Breast epithelium (tissue), 4 donors: ENCODE measurements at places on chromosomes 6 and 20.

GRCh38 chr6:169253337-169254238 is at the start of gene THBS2:
Gene THBS2 (minus strand): TSS chr6:169253846. CDS start chr6:169250784, 3,062 bp downstream.
- DNase-seq: no peak

DNA sequence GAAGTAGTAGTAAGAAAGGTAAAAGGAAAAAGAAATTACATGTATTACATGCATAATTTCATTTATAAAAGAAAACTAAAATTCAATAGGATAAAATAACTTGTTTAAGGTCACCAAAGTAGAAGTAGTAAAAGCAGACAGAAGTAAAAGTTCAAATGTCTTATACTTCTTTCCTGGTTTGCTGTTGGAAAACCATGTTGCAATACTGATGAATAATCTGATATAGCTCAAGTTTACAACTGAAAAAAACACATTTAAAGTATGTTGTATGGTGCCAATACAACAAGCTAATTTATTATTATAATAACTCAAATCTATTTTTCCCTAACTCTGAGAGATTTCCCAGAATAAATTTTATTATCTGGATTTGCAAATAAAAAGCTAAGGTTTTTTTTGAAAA is 78.3 kb downstream of the PHIP start:
- no peak for DNase-seq

DNA sequence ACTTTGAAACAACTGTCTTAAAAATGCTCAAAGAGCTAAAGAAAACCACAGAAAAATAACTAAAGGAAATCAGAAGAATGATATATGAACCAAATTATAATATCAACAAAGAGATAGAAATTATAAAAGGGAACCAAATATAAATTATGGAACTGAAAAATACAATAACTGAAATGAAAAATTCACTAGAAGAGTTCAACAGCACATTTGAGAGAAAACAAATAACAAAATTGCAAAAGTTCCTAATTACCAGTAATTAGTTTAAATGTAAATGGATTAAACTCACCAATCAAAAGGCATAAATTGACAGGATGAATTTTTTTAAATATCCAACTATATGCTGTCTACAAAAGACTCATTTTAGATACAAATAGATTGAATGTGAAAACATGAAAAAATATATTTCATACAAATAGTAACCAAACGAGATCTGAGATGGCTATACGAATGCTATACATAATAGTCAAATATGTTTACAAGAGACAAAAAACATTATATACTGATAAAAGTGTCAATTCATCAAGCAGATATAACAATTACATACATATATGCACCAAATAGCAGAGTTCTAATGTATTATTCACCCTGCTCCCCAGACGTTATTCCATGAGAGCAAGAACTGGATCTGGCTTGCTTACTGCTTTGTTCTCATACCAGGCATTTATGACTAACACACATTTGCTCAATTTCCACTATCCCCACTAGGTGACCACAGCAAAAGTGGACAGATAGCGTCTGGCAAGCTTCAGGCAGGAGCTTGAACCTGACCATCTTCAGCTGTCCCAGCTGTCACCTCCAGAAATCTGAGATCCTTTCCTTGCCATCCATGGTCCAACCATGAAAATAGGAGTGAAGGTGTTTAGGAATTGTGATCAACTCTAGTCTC is 72.4 kb upstream of the SIRPA start:
- DNase-seq: no peak

DNA sequence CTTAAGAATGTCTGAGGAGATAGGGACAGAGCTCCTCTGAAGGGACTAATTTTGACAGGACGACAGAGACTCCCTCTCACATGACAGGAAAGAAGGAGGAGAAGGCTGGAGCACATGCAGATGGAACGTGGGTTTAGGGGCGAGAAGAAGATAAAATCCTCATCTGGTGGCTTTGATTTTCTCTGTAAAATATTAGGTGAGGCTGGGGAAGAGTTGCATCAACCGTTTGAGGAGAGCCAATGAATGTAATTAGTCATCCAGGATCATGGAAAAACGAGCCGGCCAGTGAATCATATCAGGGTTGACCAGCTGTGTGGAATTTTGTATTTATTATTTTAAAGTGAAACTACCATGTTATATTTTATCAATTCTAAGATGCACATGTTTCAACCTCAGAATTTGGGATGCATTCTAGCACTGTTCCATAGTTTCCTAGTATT is 46.9 kb upstream of the ADGRF4 start:
- no peak for DNase-seq

DNA sequence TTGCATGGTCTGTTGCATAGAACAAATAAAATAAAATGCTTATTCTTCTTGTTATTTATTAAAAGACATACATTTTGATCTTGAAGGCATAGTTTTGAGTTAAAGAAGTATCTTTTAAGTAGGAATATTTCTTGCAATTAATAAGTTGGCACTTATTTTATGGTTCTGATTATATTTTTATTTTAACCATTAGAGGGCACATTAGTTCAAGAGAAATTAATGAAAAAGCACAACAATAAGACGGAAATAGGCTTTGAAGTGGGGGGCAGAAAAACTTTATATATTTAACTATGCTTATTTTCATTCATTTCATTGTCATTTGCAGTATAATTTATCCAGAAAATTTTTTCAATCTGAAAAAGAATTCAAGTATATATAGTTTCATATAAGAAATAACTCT is 44.2 kb upstream of the MAP3K7 start:
- DNase-seq: no peak

DNA sequence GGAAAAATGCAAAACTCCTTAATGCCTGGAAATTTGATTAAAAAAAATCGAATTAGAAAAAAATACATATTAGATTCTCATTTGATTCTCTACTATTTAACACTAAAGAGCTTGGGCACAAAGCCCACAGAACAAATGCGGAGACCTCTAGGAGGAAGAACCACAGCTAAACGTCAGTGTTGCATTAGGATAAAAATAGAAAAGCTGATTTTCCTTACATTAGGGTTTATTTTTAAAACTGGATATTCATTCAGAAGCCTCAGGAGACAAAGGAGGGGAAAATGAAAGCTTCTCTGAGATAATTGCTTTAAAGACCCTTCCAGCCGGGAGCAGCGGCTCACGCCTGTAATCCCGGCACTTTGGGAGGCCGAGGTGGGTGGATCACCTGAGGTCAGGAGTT is 77.3 kb downstream of the ECT2L start:
- no peak for DNase-seq

DNA sequence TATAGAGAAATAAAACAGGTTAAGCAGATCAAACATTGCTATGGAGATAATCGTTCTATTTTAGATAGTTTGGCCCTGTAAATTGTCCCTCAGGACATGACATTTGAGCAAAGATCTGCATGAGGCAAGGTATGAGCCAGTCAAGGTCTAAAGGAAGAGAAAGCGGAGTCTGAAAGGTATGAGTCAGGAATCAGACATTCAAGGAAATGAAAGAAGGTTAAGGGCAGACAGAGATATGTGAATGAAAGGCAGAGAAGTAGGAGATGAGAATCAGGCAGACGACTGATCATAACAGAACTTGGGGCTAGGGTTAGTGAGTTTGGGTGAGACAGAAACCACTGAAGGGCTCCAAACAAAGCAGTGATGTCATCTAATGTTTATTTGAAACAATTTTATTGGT is 775.8 kb downstream of the MAFB start:
- no peak for DNase-seq

- DNase-seq: no peak
Observed at GRCh38 chr6:147503587-147503986, 4.9 kb upstream of the SAMD5 start.

- DNase-seq: no peak
Observed at GRCh38 chr6:158024566-158025297, 43.1 kb downstream of the SYNJ2 start.

DNA sequence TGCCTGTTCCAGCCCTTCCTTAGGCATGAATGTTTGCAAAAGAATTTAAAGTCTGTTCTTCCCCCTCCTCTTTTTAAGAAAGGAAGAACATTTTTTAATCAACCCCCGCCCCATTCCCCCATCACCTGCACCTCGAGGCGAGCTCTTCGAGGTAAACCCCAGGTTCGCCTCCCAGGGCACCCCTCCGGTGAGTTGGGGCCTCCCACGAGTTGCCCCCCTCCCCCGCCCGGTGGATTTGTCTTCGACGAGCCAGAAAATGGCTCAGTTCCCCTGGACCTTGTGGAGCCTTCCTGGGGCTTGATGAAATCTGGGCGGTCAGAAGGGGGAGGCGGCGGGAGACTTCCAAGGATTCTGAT is 256 bp upstream of the OVOL2 start:
- DNase-seq: no peak
